ENCODE measurements at places on chromosomes 11 and 22. TPM values are rescaled to one million over a fixed set of nuclear protein-coding genes. Genes with fewer than 3 reads are reported as not detected.

DNA sequence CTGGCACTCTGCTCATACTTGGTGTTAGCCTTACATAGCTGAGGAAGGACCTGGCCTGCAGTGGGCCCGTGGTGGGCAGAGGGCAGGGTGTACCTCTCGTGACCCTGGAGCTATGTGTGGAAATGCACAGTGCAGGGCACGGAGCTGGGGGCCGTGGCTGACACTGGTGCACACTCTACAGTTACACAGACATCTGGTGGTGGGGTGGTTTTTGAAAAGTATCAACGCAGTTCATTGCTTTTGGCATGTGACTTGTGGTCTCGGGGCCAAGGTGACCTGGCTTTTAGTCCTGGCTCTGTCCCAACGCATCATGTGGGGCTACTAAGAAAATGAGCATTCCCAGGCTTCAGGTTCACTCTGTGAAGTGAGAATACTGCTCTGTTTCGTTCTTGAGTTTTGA, 553.6 kb downstream of the NTM start:
- no peak for DNase-seq

The SLC37A2 gene
- 5.3 TPM for polyA plus RNA-seq

DNA sequence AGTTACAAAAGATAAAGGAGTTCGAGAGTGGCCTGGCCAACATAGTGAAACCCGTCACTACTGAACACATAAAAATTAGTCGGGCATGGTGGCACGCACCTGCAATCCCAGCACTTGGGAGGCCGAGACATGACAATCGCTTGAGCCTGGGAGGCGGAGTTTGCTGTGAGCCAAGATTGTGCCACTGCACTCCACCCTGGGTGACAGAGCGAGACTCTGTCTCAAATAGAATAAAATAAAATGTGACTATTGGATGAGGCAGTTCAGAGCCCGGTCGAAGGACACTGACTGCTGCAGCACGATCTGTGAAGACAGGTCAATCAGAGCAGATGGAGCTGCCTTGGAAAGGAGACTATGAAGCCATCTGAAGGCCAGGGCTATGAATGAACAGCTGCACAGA, 37.7 kb upstream of the ANO1 start:
- DNase-seq: no peak

DNA sequence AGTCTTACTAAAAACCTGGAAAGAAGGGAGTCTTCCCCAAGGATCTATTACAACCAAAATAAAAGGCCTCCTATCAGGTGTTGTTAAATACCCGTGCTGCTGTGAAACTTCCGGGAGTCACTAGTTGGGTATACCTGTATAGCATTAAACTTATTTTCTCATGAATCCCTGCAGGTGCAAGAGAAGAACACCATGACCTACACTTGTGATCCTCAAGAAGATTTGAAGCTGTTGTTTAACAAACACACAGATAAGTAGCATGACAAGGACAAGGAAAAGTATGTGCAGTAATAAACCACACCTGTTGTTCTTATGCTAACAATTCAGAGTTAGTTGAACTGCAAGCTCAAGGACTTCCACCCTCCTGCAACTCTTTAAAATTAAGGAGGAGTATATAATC, 12.0 kb downstream of the OR4C45 start:
- no peak for DNase-seq

- DNase-seq: no peak
Measured at GRCh38 chr11:86172894-86173293, 71.7 kb upstream of the EED start.

- no peak for DNase-seq
Measured at GRCh38 chr11:103649401-103649895, 387.0 kb upstream of the DDI1 start.

GRCh38 chr11:103202048-103202651, 92.9 kb downstream of the DYNC2H1 start:
- peak; percentile 3 for DNase-seq

The OPCML gene
- polyA plus RNA-seq: 1.1 TPM

GRCh38 chr22:47625531-47626427, 863.3 kb downstream of the TBC1D22A start:
- DNase-seq: no peak

- no peak for DNase-seq
Measured at GRCh38 chr11:111715142-111715816, 50.9 kb downstream of the PPP2R1B start.

- no peak for DNase-seq
Measured at GRCh38 chr11:69876013-69876412, 56.8 kb upstream of the FGF3 start.

DNA sequence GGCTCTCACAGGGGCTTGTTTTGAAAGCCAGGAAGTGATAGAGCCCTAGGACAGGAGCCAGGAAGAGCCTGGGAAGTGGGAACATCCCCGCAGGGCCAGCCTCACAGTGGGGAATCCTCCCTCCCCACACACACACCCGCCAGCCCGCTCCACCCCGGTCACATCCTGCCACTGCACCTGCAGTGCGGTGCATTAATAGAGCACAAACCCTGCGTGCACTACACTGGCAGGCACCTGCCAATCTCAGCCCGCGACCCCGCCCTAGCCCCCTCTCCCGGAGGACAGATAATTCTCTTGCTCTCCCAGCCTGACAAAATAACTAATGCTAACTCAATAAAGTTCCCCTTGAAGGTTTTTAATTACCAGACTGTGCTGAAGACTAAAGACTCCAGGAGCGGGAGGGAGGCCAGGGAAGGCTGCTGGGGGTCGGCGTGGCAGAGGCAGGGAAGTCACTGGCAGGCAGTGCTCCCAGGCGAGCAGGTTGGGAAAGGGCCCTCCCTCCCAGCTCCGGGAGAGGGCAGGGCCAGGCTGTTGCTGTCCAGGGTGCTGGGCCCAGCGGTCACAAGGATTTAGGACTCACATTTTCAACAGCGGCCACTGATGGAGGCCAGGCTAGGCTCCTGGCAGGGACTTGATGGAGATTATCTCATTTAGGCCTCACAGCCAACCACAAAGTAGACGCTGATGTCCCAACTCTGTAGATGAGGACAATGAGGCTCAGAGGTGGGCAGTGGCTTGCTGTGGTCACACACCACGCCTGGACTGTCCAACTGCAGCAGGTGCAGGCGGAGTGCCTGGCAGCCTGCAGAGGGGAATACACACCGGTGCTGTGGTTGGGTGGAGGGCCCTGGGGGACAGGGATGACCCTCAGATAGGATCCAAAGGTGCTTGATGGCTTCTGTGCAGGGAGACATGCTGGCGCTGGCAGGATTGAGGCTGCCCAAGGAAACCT, 23.9 kb upstream of the TCF20 start:
- no peak for DNase-seq

The GLB1L2 gene
- polyA plus RNA-seq: 0.28 TPM

DNA sequence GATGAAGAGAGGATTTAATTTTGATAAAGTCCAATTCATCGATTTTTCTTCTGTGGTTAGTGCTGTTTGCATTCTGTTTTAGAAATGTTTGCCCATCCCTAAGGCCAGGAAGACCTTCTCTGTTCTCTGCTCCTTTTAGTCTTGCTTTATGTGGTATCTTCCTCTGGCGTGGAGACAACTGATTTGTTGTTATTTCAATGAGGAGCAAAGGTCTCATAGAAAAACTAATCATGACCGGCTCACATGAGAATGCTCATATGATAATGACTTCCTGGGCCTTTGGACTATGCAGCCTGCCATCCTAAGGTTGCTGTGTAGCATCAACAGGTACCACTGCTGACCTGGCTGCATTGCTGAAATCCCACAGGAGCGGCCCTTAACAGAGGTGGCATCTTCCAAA, 19.8 kb downstream of the SCGB1A1 start:
- no peak for DNase-seq

- no peak for DNase-seq
Measured at GRCh38 chr22:30423301-30423958, 2.1 kb upstream of the MTFP1 start.

GRCh38 chr22:40463017-40463631, 92.7 kb downstream of the SGSM3 start:
- no peak for DNase-seq

- DNase-seq: no peak
Measured at GRCh38 chr11:92284558-92284957, 59.9 kb downstream of the FAT3 start.

DNA sequence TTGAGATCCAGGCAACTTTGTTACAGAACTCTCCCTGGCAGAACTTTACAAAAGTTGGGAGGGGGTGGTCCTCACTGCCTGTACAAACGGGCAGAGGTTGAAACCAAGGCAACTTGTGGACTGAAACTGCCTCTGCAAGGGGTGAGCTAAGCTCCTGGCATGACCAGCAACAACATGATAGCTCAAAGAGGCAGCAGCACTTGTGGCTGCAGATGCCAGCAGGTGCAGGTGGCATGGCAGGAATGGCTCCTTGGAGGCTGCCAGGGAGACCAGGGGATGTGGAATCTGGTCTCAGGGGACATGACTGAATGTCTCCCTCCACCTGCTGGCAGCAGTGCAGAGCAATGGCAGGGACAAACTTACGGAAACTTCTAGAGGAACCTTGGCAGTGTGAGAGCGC, 38.8 kb upstream of the PHF21A start:
- DNase-seq: no peak

- DNase-seq: no peak
Measured at GRCh38 chr11:45095691-45096010, 50.8 kb upstream of the PRDM11 start.

The LARGE1 gene
- 8.7 TPM for polyA plus RNA-seq

- DNase-seq: no peak
Measured at GRCh38 chr22:17699696-17700340, 61.3 kb downstream of the BCL2L13 start.

- no peak for DNase-seq
Measured at GRCh38 chr11:1375955-1376258, 13.8 kb upstream of the BRSK2 start.

DNA sequence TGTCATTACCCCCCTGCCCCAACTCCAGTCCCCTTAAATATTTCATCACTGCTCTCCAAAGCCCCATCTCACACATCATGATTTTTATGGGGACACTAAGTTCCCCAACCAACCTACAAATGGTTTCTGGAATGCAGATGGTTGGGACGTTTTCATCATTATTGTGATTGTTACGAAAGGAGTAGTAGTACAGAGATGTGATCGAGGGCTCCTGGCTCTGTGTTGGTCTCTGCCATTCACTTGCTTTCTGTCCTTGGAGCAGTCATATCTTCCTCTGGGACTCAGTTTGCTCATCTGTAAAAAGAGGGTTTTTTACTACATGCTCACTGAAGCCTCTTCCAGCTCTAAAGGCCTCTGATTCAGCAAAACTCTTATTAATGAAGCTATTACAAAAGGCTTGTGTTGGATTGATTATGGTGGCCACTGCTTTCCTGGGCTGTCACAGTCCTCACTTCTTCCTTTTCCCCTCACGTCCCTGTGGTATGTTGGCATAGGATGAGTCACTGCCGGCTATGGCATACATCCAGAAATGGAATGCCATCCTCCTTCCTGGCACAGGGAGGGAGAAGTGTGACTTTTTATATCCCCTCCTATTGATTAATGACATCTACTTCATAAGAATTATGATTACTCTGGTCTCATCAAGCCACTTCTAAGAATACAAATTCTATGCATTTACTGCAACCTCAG, 593.7 kb downstream of the METTL15 start:
- DNase-seq: no peak

- no peak for DNase-seq
Measured at GRCh38 chr11:120024046-120024445, 113.9 kb downstream of the TRIM29 start.

GRCh38 chr11:128208329-128209137, 378.8 kb downstream of the ETS1 start:
- DNase-seq: no peak

The KCNQ1OT1 gene
- 1.3 TPM for polyA plus RNA-seq

GRCh38 chr11:42596576-42597145, 715.1 kb upstream of the API5 start:
- DNase-seq: no peak

GRCh38 chr11:128506999-128507611, 80.3 kb downstream of the ETS1 start:
- peak; percentile 77 for DNase-seq

DNA sequence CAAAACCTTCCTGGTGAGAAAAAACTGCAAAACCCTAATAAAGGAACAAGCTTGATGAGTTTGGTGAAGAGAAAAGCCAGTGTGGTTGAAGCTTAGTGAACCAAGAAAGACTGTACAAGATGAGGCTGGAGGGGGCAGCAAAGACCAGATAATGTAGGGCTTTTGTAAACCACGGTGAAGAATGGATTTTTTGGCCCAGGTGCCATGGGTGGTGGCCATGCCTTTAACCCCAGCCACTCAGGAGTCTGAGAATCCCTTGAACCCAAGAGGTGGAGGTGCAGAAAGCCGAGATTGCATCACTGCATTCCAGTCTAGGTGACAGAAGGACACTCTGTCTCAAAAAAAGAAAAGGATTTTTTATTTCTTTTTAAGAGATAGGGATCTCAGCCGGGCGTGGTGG, 5.0 kb upstream of the ZDHHC5 start:
- DNase-seq: no peak

DNA sequence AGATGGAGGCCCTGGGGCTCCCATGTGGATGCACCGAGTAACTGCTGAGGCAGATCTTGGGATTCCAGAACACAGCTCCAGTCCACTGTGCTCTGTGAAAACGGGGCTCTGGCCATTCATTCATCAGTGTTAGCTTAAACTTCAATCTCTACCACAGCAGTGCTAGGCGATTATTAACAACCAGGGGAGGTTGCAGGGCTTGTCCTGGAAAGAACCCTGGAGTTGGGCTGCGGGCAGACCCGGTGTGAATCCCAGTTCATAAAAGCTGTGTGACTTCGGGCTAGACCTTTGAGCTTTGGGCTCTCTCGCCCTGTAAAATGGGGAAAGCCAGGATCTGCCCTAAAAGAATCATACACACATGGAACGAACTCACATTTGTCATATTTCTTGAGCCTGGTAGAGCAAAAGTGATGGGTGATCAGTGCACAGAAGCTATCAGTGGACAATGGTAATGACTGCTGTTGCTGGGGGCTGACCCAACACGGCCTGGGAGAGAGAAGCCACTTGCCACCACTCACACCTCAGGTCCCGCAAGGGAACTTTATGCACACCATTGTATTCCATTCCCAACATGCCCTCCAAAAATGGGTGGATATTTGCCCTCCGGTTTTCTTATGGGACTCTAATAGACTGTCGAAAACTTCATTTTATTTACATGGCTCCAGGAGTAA, 15.6 kb upstream of the CRYBB3 start:
- no peak for DNase-seq

DNA sequence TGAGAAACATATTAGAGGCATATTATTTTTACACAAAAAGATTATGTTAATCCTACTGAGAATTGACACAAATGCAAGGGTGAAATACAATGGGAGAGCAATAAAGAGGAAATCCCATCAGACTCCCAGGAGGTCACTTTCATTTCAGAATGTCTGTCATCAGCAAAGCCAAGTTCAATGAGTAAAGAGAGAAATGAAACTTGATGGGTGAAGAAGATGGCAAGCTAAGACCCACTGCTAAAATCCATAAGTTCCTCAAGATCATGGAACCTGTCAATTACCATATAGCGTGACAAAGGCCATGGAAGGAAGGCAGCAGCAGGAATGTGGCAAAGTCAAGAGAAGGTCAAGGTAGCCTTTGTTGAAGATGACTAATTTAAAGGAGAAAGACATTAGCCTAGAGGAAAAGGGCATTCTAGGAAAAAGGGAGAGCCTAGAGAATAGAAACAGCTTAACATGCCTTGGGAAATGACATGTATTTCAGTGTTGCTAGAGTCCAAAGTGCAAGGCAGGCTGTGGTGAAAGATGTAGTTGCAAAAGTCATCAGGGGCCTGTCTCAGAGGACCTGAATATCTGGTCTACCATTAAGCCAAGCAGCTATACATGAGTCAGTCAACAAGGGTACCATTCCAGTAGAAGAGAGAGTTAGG, 43.1 kb downstream of the FAM168A start:
- no peak for DNase-seq

The VSTM5 gene
- 0.41 TPM for polyA plus RNA-seq

Measured in hindlimb muscle (tissue), 1 donor.